ENCODE measurements at places on chromosomes 16 and 17.

- DNase-seq, result no peak
These were observed 8.8 kb upstream of the CNOT1 start for GRCh38 chr16:58638148-58639036.

DNA sequence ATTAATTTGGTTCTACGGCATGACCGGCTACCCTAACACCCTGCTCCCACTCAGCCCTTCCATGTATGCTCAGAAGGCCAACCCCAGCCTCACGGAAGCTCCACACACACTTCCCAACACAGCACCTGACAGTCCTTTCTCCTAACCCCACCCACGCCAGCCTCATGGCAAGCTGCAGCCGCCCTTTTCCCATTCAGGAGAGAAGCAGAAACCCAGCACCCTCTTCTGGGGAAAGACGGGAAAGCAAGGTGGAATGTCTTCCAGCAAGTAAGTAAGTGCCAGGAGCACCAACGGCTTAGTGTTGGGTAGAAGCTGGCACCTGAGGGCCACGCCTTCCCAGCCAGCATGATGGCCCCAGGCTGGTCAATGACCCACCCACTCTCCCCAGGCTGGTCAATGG lies 32.1 kb downstream of the ABR start:
- DNase-seq, result no peak

- DNase-seq, result no peak
These were observed 121.2 kb downstream of the SNX11 start for GRCh38 chr17:48228720-48229119.

GRCh38 chr17:41029633-41030245 lies at the start of gene KRTAP1-4:
TSS of gene KRTAP1-4 (minus strand) at chr17:41030195. CDS start at chr17:41030078, 117 bp downstream.
- no peak for DNase-seq

DNA sequence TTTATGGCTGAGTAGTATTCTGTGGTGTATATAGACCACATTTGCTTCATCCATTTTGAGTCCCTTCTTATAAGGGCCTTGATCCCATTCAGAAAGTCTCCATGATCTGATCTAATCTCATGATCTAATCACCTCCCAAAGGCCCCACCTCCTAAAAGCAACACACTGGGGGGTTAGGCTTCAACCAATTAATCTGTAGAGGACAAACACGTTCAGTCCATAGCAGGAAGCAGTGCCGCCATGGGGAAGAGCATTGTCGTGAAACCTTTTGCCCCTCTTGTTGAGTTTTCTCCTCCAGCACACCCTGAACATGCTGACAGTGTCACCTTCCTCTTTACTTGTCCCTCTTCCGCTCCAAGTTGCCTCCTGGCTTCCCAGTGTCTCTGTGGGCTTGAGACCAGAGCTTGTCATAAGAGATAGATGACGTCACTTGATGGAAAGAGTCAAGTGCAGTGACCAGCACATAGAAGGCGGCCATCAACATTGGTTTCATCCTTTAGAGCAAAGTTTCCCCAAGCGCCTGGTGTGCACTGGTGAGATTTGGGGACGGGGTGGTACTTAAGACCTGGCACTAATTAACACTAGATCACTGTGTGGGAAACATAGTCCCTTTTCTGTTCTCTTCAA lies 74.1 kb downstream of the PRKCB start:
- no peak for DNase-seq

- DNase-seq, result no peak
These were observed 74.5 kb downstream of the SEC14L1 start for GRCh38 chr17:77215281-77215680.

DNA sequence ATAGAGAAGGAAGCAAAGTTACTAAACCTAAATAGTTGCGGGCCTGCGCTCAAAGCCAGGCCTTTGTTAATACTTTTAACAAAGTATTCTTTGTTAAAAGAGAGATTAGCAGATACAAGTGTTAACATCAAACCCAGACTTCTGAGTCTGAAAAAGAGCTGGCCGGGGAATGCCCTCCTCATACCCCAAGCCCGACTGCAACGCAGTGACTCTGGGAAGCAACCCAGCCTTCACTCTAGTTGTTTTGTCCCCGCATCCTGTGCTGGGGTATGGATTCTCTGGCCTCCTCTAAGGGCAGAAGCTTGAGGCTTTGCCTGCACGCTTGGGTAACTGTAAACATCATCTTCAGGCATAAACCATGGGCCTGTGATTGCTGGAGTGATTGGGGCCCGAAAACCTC lies 48.3 kb downstream of the ADCY7 start:
- DNase-seq, result no peak

DNA sequence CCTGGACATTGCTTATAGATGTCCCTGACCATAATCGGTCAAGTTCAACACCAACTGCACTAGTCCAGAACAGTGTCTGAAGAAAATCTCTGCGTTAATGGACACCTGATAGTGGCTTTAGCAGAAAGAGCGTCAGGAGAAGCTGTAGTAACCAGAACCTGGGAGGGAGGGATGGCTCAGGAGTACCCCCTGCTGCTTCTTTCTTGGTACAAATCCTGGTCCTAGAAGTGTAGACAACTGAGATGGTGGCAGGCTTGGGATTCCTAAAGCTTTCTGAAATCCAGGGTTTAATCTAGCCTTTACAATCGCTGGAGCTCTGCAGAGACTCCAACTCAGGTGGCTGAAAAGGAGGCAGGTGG lies 5.4 kb downstream of the MAP3K14 start:
- DNase-seq, result no peak

- no peak for DNase-seq
These were observed 219.9 kb downstream of the C16orf78 start for GRCh38 chr16:49593424-49594040.

DNA sequence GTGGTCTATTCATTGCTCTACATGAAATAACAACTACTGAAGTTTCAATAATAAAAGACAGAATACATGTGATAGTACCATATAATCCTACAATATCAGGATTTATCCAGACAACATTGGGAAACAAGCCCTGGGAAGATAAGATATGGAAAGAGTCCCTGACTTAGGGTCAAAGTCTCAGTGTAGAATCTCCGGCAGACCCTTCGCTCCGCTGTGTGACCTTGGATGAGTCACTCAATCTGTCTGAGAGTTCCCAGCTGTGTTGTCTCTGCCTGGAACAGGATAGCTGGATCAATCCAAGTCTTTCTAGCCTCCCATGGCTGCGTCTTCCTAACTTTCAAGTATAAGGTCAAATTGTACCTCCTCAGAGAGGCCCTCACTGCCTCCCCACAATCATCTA lies 335.9 kb downstream of the TMEM114 start:
- DNase-seq, result no peak

DNA sequence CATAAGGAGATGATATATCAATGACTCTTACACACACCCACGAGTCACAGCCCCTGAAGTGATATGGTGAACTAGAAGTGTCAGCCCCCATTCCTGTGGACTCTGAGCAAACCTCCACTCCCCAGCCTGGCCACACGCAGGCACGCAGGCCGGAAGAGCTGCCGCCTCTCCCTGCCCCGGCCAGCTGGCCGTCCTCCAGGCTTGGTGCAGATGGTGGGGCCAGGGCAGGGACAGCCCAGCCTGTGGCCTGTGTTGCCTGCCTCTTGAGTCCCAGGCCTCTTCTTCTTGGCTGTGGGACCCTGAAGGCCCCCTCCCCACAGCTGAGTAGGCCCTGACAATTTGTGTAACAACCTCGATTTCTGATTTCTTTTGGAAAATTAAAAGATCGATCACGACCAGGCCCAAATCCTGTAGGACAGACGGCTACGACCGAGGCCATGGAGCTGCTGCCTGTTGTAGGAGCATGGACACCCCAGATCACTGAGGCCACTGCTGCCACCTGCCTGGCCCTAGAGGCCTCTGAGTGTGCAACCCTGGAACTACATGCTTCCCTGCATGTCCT lies 10.0 kb upstream of the MPRIP start:
- DNase-seq, result no peak

DNA sequence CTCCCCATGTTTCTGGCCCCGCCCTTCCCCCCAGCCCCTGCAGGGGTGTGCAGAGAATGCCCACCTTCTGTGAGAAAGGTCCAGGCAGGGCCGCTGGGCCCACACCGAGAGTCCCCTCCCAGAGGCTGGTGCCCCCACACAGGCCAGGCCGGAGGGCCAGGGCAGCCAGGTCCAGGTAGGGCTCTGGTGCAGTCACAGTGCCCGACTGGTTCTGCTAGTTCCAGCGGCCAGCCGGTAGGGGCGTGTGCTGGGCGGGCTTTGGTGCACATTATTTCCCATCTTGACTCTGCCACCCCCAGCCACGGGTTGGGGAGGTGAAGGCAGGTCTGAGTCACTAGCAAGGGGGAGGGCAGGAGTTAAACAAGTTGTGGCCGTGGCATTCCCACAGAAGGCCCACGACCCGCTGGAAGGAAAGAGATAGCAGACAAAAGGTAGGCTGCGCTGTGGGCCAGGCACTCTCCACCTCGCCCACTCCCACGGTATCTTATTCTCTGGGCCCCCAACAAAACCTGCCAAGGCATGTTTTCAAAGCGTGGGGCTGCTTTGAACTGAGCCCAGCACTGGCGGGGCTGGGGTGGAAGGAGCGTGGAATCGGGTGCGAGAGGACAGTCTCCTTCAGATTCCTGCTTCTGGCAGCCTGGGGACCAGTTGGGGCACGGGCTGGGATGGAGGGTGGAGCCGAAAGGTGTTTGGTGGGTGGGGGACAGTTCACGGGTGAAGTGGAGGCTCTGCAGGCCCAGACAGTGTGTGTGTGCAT lies 1.9 kb downstream of the EPN3 start:
- DNase-seq, result no peak

DNA sequence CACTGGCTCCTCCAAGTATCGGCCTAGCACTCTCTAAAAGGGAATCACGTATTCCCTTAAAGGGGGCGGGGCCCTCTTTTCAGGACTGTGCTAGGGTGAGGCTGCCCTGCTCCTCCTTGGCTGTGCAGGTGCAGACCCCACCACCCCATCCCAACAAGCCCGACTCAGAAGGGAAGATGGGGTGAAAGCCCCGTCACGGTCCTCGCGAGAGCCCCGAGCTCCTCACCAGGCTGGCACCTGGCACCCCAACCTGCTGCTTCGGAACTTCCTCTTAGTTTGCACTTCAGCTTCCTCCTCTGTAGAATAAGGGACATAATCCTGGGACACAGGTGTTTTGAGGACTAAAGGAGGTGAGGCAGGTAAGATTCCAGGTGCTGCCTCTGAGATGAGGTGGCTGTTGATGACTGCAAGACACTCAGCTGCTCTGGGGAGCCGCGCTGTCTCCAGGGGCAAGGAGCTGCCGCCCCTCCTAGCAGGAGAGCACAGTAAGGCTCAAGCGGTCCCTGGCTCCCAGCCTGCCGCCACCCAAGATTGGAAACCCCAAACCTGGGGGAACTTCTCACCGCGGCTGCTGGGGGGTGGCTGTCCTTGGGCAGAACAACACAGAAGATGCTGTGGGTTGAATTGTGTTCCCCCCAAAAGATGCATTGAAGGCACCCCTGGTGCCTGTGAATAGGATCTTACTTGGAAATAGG lies 88.8 kb downstream of the MGAT5B start:
- DNase-seq, result no peak

GRCh38 chr17:65917560-65917959 lies 274.4 kb downstream of the CEP112 start:
- DNase-seq, result no peak

DNA sequence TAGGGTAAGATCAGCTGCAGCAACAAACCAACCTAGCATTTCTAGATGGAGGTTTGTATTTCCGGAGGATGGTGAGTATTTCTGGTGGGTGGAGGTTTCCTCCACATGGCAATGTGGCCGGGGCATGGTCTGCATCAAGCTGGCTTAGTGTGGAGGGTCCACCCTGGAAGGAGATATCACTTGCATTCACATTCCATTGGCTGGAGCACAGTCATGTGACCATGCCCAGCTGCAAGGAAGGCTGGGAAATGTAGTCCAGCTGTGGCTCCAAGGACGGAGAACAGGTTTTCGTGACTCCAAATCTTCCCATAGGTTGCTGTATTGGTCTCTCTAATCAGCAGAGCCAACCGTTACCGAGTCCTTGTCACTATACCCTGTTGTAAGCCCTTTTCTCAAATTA lies 68.7 kb downstream of the RAI1 start:
- no peak for DNase-seq

DNA sequence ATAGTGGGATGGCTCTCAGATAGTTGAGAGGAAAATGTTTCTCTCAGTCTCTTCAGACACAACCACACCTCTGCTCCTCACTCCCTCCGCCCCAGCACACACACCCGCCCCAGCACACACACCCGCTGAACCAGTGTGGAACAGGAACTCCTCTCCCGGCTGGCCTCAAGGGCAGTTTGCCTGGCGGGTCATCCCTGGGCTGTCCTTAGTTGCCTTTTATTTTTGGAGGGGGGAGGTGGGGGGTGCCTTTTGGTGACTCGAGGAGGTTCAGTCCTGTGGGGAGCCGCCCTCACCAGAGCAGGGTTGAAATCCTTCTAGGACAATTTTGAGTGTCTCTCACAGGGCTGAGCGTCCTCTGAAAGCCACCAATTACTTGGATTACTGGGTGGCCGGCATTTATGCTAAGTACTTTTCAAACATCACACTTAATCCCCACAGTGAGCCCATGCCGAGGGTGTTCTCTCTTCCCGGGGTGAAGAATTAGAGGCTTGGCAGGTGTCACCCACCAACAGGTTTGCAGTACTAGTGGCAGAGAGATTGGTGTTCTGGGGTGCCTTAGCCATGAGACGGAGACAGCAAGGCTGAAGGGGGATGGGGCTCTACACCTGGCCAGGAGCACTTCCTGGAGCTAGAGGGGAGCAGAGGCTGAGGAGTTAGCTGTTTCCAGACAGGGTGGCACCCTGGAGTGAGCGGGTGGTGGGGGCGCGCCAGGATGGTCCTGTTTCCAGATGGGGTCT lies 2.8 kb downstream of the RASD1 start:
- DNase-seq, result no peak

DNA sequence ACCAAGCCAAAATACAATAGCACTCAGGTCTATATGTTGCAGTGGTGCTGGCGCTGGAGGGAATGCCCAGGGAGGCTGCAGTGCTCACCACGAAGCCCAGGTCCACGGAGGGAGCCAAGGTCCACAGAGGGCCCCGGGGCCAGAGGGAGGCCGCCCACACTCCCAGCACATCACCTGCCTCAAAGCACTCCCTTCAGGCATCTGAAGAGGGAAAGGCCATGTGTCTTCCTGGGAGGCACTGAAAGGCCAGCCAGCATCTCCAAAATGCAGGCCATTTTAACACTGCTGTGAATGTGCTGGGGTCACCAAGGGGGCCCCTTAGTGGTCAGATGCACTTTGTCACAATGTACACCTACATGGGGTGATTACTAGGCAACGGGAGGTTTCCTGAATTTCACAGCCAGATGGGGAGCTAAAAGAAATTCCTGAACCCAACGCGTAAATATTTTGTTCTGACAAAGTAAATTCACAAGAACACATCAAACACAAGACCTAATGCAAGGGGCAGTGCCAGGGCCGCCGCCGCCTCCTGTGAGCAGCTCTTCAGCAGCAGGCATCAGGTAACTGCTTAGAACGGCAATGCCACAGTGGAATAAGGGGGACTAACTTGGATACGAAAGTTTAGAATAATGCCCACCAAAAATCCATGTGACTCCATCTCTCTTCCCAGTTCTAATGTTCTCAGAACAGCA lies 42.8 kb downstream of the USP22 start:
- DNase-seq, result no peak

DNA sequence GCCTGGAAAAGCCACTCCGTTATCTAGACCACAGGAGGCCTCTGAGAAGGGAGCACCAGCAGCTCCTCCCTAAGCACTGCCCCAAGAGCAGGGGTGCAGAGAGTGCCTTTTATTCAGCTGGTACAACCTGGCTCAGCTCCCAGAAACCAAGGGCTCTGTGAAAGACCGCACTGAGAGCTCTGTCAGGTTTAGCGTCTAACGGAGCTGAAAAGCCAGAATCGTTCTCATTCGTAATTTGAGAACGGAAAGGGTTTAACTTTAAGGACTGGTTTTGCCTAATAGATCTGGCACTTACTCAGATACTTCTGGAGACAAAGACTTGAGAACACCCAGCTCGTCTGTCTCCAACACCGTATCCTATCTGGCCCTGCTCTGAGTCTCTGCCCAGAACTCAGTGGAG lies 13.5 kb downstream of the MPG start:
- DNase-seq, result no peak

All from stimulated activated CD4-positive, alpha-beta T cell treated with anti-CD3 and anti-CD28 coated beads, TNF-alpha, amount 100 ng/mL, for 1 hour (primary cell).